ENCODE measurements at places on chromosomes 2 and 18.

GRCh38 chr2:119550346-119550745 lies 6.1 kb downstream of the CFAP221 start:
- no peak for DNase-seq

GRCh38 chr2:120675460-120676130 lies 60.1 kb upstream of the GLI2 start:
- DNase-seq = peak; percentile 30

DNA sequence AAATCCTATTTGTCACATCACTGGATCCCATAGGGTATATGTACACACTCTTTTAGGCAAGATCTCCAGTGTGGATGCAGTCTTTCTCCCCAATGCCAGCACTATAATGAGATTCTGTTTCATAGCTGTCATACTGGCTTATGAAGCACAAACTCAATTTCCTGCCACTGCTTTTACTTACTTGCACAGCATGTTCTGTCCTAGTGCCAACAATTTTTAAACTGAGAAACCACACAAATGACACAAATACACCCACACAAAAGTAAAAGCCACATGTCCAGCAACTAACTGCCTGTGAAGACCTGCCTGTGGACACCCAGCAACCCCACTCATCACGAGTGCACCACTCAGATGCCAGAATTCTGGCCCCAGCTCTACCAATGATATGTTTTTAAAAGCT lies 29.6 kb upstream of the RNU4ATAC start:
- DNase-seq = no peak

DNA sequence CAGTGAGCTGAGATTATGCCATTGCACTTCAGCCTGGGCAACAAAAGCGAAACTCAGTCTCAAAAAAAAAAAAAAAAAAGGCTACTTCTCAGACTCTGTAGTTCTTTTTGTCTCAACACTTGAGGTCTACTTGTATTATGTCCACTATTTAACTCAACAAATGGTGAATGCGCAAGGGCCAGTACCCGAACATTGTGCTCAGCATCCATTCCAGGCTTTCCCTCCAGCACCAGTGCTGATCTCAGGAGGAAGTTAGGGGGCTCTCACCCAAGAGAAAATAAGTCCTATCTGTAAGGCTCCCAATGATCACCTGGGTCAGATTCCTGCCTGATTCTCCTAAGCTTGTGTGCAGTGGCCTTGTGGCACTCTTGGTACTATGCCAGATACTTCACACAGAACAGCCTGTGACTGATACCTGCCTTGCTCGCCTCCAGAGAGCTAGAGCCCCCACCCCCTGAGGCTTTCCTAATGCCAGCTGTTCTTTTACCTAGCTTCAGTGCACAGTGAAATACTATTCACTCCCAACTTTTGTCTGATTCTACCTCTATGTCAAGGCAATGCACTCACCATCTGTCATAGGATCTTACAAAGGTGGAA lies 74.9 kb downstream of the INO80D start:
- DNase-seq = no peak

- no peak for DNase-seq
Measured at GRCh38 chr2:150566289-150566688, 78.8 kb upstream of the RND3 start.

- no peak for DNase-seq
Measured at GRCh38 chr2:84925336-84925723, 19.9 kb downstream of the TMSB10 start.

GRCh38 chr2:67982956-67983355 lies 79.8 kb downstream of the C1D start:
- DNase-seq = no peak

GRCh38 chr2:189819297-189819704 lies 35.1 kb downstream of the PMS1 start:
- DNase-seq = no peak

DNA sequence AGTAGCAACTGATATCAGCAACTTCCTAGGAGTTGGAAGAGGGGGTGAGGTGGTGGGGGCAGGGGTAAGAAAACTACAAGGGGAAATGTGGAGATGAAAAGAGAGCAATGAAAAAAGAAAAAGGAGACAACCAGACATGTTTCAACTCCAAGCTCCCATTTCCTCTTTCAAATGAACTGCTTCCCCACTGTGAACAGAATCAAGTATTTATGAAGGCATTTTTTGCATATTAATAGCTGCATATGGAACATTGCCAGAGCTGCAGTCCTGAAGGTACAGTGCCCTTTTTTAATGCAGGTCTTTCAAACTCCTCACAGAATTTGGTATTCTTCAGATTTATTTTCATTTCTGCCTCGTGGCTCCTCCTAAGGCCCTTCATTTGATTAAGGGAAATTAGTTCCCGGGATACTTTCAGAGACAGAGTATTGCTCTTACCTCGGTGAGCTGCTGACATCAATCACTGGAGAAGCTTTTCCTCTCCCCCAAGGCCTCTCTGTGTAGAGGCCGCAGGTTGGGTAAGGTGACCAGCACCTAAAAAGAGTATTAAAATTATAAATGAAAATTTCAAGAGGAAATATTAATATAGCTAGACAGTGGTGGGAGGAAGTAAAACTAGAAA lies 68.4 kb downstream of the KIAA2012 start:
- DNase-seq = no peak

- DNase-seq = no peak
Measured at GRCh38 chr2:239363946-239364637, 36.7 kb downstream of the HDAC4 start.

DNA sequence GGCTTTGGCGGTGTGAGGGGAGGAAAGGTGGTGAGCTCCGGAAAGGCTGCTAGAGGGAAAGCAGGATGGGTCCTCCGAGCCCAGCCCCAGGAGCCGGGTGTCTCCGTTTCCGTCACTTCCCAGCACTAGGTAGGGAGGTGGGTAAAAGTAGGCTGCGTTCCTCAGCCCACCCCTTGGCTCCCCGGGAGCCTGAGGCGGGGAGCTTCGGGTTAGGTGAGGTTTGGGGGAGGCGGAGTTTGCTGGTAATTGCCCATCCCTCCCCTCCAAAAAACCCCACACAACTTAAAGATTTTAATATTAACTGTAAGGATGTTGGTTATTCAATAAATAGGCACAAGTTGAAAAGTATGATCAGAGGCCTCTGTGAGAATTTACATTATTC lies 552 bp upstream of the ATF2 start:
- DNase-seq = no peak

DNA sequence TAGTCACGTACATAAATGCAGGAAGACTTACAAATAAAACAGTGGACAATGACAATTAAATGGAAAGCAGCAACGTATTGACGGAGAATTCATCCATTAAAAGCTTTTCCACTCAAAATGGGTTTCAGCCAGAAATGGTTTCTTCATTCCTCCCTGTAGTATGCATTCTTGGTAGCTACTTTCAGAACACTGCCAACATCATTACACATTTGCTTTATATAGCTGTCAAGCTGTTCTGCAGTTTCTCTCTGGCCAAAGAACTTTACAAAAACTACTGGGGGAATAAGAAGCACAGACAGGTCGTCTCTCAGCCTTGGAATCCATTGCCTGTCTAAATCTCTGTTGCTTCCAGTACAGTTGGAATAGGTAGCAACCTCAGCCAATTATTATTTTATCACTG lies 84.1 kb upstream of the NCKAP5 start:
- no peak for DNase-seq

- no peak for DNase-seq
Measured at GRCh38 chr2:211455216-211455841, 898.9 kb downstream of the CPS1 start.

GRCh38 chr18:12857215-12857905 lies 26.7 kb downstream of the PTPN2 start:
- no peak for DNase-seq

DNA sequence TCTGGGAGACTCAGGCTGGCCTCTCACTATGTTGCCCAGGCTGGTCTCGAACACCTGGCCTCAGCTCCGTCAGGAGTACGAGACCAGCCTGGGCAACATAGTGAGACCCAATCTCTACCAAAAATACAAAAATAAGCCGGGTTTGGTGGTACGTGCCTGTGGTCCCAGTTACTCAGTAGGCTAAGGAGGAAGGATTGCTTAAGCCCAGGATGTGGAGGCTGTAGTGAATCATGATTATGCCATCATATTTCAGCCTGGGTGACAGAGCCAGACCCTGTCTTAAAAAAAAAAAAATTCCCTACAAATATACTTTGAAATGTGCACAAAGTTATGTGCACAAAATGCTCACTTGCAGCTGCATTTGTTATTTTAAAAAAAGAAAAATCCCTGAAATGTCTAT lies 26.3 kb upstream of the AGAP1 start:
- no peak for DNase-seq

DNA sequence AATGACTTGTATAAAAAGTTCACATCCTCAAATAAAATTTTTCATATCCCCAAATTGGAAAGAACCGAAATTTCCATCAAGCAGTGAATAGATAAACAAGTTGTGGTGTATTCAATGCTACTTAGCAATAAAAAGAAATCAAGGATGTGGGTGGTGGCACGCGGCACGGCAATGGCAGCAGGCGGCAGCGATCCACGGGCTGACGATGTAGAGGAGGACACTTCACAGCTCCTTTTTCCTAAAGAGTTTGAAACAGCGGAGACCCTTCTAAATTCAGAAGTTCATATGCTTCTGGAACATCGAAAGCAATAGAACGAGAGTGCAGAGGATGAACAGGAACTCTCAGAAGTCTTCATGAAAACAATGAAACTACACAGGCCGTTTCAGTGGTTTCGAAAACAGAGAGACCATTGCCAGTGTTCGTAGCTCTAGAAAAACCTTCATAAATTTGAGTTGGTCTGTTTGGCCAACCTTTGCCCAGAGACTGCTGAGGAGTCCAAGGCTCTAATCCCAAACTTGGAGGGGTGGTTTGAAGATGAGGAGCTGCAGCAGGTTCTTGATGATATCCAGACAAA lies 9.8 kb upstream of the IL36A start:
- no peak for DNase-seq

- DNase-seq = no peak
Measured at GRCh38 chr2:44210362-44210761, 41.7 kb downstream of the PPM1B start.

DNA sequence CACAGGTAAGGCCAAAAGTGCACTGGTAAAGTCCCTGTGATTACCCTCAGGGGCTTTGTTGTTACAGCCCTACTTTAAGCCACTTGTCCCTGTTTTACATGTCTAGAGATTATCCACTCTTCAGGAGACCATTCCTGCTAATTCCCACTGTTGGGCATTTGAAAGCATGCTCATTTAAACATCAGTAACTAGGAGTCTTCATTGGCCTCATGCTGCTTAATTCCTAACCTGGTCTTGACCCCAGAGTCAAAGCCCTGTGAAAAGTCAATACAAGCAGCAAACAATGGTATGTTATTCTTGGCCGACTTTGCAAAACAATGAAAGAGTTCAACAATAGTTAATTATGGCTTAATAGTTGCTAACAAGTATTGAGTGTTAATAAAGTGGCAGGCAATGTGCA lies 23.2 kb downstream of the AFF3 start:
- no peak for DNase-seq

DNA sequence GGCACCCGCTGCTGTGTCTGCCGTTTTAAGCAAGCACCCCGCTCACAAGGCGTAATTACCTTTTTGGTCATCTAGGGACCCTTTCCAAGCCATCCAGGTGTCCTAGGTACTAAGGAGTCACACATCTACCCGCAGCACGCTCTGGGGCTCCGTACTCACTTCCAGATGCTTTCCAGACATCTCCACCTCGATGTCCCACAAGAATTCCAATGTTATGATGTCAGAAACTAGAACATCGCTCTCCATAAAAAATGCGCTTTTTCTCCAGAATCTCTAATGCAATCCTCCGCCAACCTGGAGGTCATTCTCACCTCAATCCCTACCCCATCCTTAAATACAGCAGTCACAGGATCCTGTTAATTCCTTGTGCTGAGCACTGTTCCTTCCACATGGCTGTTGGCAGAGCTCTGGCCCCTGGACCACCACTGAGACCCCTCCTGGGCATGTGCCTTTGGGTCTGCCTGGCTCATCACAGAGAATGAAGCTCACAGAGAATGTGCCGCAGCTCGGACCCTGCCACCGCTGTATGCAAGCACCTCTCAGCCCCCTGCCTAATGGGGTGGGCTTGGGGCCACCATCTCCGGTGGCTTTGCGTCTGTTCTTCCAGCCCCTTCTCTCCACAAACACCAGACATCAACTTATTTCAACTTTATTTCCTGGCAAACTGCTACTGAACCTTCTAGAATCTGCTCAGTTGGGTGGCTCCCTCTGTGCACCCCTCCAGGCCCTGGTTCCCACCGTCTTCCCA lies 4.6 kb upstream of the PXDN start:
- DNase-seq = no peak

DNA sequence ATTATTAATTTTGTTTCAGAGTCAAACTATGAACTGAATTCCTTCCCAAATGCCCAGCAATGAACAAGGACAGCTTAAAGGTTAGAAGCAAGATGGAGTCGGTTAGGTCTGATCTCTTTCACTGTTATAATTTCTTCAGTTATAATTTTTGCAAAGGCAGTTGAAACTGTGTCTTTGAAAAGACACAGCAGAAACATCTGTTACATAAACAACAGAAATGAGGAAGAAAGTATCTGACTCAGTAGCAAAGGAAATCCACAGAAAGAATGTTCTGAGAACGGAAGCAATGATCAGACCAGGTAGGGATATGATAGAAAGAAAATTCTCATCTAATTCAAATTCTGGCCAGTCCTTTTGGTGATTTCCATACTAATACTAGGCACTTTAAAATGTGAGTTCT lies 5.2 kb upstream of the RMC1 start:
- DNase-seq = no peak

GRCh38 chr2:102112692-102113665 lies 29.6 kb upstream of the IL1R1 start:
- no peak for DNase-seq

- DNase-seq = no peak
Measured at GRCh38 chr18:63869374-63869773, 18.1 kb upstream of the SERPINB2 start.

GRCh38 chr2:233852056-233852455 lies 2.3 kb downstream of the HJURP start:
- DNase-seq = no peak

DNA sequence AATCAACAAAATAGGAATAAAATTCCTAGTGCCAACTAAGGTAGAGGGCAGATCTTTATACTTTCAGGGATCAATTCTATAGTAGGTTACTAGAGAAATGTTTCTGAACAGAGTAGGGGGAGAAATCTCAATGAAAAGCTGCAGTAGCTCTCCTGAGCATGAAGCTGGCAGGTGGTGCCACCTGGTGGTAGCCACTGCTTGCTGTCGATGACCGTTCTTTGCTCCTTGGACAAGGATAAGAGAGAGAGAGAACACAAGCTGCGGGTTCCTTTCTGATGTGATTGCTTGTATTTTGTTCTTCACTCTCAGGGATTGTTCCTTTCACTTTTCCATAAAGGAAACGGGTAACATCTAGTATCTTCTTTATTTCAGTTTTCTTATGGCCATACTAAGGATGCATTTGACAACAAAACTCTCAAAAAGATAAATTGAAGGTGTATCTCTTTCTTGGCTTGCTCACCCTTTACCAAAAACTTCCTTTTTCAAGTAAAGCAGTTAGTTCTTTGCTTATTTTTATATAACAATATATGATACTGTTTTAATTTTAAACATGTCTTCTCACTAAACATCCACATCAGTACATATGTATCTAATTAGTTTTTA lies 18.6 kb upstream of the MRPL19 start:
- peak; percentile 69 for DNase-seq

GRCh38 chr2:9806298-9806610 lies 37.0 kb upstream of the TAF1B start:
- no peak for DNase-seq

GRCh38 chr2:119574864-119575263 lies 30.6 kb downstream of the CFAP221 start:
- DNase-seq = no peak
